ENCODE measurements at places on chromosomes 3 and 15.

DNA sequence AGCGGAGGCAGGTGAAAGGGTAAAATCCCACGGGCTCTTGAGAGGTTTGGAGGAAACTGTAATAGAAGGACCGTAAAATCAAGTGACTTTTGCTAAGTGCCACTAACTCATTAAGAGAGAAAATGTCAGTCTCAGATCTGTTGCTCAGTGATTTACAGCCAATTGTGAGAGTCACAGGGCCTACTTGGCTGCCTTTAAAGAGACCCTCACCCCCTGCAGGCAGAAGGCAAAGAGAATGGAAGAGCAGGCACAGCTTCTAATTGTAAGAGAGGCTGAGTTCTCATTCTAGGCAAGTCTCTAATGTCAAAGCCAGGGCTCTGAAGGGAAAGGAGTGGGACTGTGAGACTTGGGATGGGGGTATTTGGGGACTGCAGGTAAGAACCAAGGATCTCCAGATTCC, 9.3 kb upstream of the SYNM start:
- H3K27me3 ChIP-seq: peaks cover 10% of the 10 kb centered on the region
- H3K36me3 ChIP-seq: no peaks in the 10 kb centered on the region
- no peak overlapping the region for H3K4me3 ChIP-seq
- DNase-seq: no peak
- peaks cover 4% of the 10 kb centered on the region for H3K4me1 ChIP-seq

DNA sequence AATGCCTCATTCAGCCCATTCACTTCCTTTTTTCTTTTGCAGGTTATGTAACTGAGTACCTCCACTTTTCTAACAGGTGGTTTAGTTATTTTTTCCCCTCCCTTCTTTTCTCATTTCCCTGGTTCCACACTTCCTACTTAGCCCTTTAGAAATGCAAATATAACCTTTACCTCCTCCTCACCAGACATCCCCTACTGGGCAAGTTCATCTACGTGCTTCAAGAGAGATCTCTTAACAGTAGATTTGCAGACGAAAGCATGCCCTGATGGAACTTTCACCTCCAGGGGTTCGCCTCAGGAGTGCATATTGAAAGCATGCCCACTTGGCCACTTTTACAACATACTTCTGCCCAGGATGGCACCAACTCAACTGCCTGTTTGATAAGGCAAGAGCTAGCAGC, 314.1 kb upstream of the LRRC3B start:
- H3K36me3 ChIP-seq: no peaks in the 10 kb centered on the region
- H3K27me3 ChIP-seq: no peaks in the 10 kb centered on the region
- DNase-seq: no peak
- H3K27ac ChIP-seq: no peak overlapping the region
- no peaks in the 10 kb centered on the region for H3K4me1 ChIP-seq
- no peak overlapping the region for H3K4me3 ChIP-seq

GRCh38 chr3:172380632-172381031, 67.6 kb downstream of the GHSR start:
- no peaks in the 10 kb centered on the region for H3K4me1 ChIP-seq
- H3K27me3 ChIP-seq: no peaks in the 10 kb centered on the region
- no peak for DNase-seq

DNA sequence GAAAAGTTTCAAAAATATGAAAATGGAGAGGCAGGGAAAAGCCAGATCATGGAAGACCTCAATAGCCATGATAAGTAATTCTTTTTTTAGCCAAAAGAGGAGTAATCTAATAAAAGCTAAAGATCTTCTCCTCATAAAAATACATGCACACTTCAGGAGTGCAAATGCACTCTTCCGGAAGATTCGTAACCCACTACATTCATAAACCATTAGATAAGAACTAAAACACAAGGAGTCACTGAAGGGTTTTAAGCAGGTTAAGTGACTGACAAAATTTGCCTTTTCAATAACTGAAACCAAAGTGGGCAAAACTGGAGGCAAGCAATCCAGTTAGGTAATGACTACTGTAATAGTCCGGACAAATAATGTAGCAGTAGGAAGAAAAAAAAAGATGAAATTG, 46.0 kb downstream of the UBE3A start:
- DNase-seq: no peak
- peaks cover 22% of the 10 kb centered on the region for H3K4me1 ChIP-seq
- no peaks in the 10 kb centered on the region for H3K27me3 ChIP-seq
- no peak overlapping the region for H3K4me3 ChIP-seq
- H3K27ac ChIP-seq: no peak overlapping the region
